ENCODE measurements at places on chromosomes 4 and X.

DNA sequence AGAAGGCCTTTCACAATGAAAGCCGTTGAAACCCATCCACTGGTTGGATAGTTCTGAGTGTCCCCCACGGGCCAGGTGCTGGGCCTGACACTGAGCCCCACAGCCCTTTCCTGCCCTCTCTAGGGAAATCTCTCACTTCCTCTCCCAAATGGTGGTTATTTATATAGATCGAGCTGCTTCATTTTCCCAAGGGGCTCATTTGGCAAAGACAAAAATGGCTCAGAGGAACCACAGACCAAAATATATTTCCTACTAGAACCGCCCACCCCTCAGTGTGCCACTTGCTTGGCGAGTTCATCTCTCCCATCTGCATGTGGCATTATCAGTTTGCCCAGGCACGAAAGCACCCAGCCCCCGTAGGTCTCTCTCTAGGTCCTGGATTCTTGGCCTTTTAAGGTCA, 53.3 kb upstream of the STIM2 start:
- no peak for DNase-seq

DNA sequence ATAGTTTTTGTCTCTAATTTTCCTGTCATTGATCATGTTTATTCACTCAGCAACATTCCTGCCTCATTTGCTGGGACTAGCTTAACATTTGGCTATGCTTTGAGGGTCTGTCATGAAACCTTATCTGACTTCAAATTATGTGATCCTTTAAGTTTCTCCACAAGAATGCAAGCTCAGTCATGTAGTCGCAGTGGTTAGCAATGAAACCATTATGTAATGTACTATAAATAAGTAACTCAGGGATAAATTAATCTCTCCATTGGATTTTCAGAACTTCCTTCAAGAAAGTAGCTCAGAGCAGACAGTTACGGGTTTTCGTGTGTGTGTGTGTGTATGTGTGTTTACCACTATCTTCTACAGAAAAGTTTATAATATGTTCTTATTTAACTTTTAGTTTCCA, 993.6 kb downstream of the ADGRL3 start:
- DNase-seq, result no peak

DNA sequence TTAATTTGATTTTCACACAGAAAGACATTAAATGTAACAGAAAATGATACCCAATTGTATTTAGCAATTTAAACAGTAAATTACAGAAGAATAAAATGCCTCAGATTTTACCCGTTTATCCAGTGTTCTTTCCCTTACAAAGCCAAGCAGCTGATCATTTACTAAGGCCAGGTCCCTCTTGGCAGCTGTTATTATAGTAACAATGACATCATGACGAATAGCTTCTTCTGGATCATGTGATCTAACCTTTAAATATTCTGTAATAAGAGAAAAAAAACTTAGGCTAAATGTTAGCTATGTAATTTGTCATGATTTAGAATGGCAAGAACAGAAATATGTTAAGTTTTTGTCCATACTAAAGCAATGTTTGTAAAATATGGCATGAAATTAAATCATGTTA, 69.4 kb downstream of the PDS5A start:
- no peak for DNase-seq

DNA sequence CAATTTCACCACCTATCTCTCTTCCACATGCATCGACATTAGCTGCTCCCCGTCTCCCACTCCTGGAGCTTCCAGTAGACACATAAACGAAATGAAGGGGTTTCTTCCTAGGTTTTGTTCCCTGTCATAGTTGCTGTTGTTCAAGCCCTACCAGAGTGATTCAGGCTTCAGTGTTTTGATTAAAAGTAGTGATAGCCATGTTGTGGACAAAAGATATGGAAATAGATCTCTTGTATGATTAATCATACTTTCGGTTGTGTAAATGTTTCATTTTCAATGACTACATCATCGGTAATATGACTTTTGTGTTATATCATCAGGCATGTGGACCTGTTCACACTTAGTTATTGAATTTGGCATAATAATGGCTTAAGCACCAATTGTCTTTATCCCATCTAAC, 96.5 kb upstream of the KLF3 start:
- no peak for DNase-seq

DNA sequence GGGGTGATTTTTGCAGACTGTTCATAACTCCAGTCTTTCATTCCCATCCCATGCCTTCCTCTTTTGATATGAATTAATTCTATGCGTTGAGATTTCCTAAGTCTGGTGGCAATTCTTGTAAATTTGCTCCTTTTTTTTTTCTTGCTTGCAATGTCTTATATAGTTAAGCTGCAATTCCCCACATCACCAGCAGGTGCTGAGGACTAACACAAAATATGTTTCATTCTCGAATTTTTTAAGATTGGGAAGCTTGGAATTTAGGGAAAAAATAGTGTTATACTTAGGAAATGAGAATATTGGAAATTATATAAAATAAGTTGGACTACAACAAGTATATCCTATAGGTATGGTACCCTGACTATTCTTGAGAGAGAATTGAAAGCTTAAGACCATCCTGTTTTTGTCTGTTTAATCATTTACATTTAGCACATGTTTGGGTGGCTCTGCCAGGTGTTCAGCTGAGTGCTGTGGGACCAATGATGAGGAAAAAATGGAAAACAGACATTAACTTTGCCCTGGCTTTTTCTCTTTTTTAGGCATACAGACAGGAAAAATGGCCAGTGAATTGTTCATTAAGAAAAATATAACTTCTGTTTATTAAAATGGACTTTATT, 30.2 kb downstream of the AFF2 start:
- no peak for DNase-seq

DNA sequence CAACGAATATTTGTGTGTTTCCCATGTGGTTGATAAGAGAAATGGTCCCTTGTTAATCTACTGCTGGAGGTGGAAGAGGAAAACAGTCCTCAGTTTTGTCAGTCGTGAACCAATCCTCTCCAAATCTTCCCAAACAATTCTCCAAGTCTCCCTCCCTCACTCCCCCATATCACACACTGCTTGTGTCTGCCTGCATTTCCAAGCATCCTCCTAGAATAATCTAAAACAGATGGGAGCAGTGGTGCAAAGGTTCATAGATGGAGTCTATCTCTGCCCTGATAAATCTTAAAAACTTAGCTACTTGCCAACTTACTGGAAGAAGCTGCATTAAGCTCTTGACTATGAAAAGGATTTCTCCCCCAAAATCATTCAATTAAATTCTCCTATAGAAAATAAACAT, 43.7 kb upstream of the SH3KBP1 start:
- no peak for DNase-seq

DNA sequence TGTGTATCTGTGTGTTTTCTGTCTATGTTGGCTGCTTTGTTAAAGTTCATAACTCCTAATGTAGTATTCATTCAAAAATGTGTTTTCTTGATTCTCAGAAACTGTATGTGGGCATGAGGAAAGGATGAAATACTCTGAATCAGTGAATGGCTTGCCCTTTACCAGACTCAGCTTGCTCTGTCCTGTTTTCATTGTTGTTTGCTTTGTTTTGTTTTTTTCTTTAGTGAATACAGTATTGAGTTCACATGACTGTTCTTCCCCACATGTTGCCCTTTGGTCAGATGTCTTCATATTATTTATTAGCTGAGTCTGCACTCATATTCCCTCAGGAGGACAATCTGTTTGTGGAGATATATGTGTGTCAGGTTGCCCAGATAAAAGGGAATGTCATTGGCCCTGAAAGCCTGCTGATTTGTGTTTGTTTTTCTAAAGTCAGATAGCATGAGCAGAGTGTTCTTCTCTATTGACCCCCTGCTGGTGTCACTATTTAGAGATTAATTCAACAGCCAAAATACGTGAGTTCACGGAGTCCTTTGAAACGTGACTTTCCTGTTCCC, 1184.4 kb downstream of the RPA4 start:
- DNase-seq, result no peak

- DNase-seq, result no peak
Measured at GRCh38 chrX:103637604-103638338, 9.0 kb downstream of the TCEAL1 start.

- no peak for DNase-seq
Measured at GRCh38 chr4:23305026-23305425, 584.8 kb downstream of the PPARGC1A start.

DNA sequence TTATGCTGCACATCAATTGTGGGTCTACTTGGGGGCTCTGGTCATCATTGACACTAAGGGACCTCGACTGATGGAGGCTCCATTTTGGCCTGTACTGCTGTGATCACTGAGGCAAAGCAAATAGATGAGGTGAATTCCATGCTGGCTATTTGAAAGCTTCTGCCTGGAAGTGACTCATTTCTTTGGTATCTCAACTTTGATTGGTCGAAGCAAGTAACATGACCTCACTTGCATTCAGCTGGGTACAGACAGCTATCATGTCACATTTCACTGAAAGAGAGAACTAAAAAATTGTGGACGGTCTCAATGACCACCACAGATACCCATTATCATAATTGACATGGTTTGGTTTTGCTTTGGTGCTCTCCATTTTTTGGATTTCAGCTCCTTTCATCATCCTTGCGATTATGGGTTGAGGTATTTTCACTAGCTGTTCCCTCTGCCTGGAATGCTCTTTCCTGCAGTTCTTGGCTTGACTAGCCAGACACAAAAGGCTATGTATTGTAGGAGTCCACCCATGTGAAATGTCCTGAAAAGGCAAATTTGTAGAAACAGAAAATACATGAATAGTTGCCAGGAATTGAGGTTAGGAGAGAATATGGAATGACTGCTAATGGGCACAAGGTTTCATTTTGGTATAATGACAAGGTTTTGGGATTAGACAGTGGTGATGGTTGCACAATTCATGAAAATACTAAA, 369.2 kb upstream of the LCORL start:
- DNase-seq, result no peak

GRCh38 chr4:151489462-151490203, 80.7 kb downstream of the FHIP1A start:
- DNase-seq, result no peak

DNA sequence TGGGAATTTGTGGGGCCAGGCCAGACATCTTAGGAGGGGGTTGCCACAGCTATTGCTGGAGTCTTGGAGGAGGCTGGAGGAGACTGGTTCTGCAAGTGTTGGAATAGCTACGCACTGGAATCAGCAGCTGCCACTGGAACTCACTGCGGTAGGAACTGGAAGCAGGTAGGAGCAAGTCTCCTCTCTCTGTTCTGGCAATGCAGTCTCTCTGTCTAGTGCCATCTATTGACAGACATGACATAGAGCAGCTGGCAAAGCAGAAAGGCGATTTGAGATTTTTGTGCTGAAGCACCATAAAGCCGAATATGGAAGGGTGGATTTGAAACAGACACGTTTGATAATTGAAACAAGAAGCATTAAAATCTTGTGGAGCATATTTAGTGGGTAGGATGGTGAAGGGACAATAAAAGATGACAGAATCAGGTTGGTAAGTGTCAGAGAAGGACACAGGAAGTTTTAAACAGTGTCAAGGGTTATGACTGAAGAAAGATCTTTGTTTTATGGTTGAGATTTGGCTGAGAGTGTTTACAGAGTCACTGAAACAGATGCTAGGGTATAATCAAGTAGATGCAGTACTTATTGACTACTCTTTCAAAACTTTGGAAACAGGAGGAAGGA, 23.5 kb upstream of the SYNPO2 start:
- no peak for DNase-seq

- DNase-seq, result no peak
Measured at GRCh38 chrX:152946681-152947080, 47.2 kb downstream of the PNMA5 start.

DNA sequence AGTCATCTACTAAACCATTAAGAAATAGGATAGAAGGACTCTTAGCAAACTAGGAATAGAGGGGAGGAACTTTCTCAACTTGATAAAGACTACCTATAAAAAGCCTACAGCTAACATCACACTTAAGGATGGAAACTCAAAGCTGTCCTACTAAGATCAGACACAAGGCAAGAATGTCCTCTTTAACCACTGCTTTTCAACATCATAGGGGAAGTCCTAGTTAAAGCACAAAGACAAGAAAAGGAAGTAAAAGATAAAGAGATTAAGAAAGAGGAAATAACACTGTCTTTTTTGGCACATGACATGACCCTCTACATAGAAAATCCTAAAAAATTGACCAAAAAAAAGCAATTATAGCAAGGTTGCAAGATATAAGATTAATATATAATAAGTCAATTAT, 136.6 kb downstream of the FBXW7 start:
- DNase-seq, result no peak

Measured in stimulated activated CD8-positive, alpha-beta memory T cell treated with anti-CD3 and anti-CD28 coated beads, Interleukin-12 subunit alpha, Interleukin-12 subunit beta, amount 100 ng/mL, for 4 hours (primary cell).